ENCODE measurements at places on chromosomes 3 and 15. TPM values are rescaled to one million over a fixed set of nuclear protein-coding genes. Genes with fewer than 3 reads are reported as not detected.

DNA sequence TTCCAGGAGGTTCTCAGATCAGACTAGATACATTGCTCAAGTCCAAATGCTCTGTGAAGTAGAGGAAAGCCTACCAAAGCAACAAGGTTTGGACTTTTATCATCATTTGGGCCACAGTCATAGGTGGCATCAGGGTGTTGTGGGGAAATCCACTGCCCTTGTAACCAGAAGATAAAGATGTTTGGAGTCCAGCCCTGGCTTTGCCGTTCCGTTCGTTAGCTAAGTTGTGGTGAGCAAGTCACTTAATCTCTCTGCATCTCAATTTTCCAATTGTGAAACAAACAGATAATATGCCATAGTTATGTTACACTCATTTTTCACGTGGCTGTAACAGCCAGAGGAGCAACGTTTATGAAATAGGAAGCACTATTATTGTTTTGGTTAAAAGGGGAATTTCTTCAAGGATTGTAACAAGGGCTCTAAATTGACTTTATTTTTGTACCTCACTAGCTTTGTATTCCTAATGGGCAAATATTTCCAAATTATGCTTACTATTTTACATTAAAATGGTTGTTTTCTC, 125.6 kb downstream of the CD47 start:
- H3K27ac ChIP-seq = no peak overlapping the region
- H3K4me3 ChIP-seq = no peak overlapping the region
- no peak for DNase-seq

GRCh38 chr15:47750740-47751262, 33.5 kb downstream of the SEMA6D start:
- H3K4me1 ChIP-seq = peaks cover 14% of the 10 kb centered on the region
- H3K27ac ChIP-seq = no peak overlapping the region
- no peak for DNase-seq
- H3K4me3 ChIP-seq = no peak overlapping the region

- no peak overlapping the region for H3K4me3 ChIP-seq
- no peaks in the 10 kb centered on the region for H3K4me1 ChIP-seq
- no peaks in the 10 kb centered on the region for H3K36me3 ChIP-seq
- peaks cover 12% of the 10 kb centered on the region for H3K27me3 ChIP-seq
- peak; percentile 83 for DNase-seq
These were observed 27.4 kb upstream of the CD47 start for GRCh38 chr3:108118038-108118768.

DNA sequence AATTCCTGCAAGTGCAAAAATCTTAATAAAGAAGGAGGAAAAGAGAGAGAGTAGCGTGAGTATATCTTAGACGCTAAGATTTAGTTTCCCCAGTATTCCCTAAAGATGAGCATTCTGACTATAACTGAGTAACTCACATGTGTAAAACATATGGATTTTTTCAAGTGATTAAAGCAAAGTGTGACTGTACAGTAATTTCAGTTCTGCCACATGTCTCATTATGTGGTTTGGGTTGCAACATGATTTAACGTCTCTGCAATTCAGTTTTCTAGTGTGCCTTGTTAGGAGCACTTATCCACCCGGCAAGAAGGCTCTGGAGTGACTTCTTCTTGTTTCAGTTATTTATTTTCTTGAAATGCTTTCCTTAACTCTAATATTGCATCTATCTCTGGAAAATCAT, 514.1 kb downstream of the ROBO1 start:
- no peaks in the 10 kb centered on the region for H3K27me3 ChIP-seq
- no peaks in the 10 kb centered on the region for H3K36me3 ChIP-seq
- H3K27ac ChIP-seq = no peak overlapping the region
- H3K4me3 ChIP-seq = no peak overlapping the region
- no peaks in the 10 kb centered on the region for H3K4me1 ChIP-seq

DNA sequence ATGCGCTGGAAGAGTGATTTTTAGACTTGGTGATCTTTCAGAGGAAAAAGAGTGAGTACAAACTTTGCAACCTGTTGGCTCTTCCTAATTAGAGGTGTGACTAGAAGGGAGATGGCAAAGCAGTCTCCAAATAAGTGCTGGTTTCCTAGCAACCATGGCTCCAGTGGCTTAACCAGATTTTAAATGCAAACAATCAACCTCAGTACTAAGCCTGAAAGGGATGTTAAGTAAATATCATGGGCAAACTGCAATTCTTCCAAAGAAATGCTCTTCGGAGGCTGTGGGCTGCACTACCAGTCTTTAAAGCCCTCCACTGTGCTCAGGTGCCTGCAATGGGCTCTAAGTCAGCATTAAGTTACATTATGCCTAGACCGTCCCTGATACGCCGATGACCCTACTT, 678.1 kb upstream of the CCDC54 start:
- DNase-seq = peak; percentile 1
- no peak overlapping the region for H3K27ac ChIP-seq
- peaks cover 7% of the 10 kb centered on the region for H3K36me3 ChIP-seq
- H3K4me3 ChIP-seq = no peak overlapping the region
- H3K4me1 ChIP-seq = peaks cover 5% of the 10 kb centered on the region
- no peaks in the 10 kb centered on the region for H3K27me3 ChIP-seq

DNA sequence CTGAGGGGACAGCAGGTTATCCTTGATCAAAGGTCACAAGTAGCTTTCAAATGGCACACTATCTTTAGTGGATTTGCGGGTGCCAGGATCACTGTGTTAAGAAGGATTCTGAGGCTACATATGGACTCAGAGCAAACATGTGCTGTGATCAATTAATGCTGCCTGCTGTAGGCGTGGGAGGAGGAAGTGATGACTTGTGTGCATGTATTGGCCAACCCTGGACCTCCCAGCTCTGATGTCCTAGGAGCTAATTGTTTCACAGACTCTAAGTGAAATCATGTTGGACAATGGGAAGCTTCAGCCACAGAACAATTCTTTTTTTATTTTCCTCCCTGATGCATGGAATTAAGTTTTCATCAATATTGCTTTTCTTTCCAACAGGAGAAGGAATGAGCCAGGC, 24.4 kb downstream of the FAH start:
- H3K36me3 ChIP-seq = peaks cover 31% of the 10 kb centered on the region
- H3K27ac ChIP-seq = no peak overlapping the region
- no peak overlapping the region for H3K4me3 ChIP-seq
- no peak for DNase-seq
- no peaks in the 10 kb centered on the region for H3K27me3 ChIP-seq

DNA sequence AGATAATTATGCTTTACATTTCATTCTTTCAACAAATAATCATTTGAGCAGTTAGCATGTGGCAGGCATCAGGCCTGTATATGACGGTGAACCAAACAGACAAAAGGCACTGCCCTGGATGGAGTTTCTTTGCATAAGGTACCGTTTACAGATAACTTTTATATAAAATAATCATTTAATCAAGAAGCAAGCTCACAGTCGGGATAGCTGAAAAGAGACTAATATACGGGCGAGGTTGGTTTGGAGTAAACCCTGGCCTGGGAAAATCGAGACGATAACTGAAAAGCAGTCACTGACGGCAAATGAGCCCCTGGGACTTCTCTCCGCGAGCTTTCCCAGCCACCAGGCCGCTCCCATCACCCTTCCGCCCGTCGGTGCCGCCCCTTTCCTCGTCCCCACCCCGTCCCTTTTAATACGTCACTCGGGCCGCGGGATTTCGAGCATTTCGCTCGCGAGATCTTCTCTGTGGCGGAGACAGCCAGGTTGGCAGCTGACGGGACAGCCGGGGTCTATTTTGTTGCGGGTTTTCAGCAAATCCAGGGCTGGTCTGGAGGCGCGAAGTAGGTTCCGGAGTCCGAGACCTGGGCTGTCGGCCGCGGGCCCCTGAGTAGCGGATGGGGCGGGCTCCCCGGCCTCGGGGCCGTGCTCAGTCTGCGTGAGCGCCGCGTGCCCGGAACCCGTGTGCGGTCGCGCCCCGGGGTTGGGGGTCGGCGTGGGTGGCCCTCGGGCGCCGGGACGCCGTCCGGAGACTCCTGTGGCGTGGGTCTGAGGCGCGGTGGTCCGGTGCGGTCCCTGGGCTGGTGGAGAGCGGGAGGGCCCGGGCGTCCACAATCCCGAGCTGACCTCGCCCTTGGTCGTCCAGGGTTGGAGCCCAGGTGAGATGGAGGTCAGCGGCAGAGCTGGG, at the start of gene NMD3:
NMD3 (plus strand) TSS at position 462 of the 904 bp plus-strand sequence. CDS start 703 bp downstream, outside the sequence.
- no peaks in the 10 kb centered on the region for H3K27me3 ChIP-seq
- peak within 1 kb of the TSS; percentile 90 for H3K27ac ChIP-seq
- DNase-seq = peak; percentile 97
- H3K36me3 ChIP-seq = peaks cover 10% of the 10 kb centered on the region

GRCh38 chr3:112605285-112605684, 35.7 kb downstream of the CCDC80 start:
- no peak overlapping the region for H3K4me3 ChIP-seq
- H3K36me3 ChIP-seq = peaks cover 83% of the 10 kb centered on the region
- DNase-seq = peak; percentile 92
- H3K27ac ChIP-seq = peak overlapping the region; percentile 97

GRCh38 chr3:32285891-32286290, 47.4 kb downstream of the CMTM8 start:
- H3K27me3 ChIP-seq = no peaks in the 10 kb centered on the region
- H3K4me3 ChIP-seq = no peak overlapping the region
- H3K27ac ChIP-seq = no peak overlapping the region
- no peaks in the 10 kb centered on the region for H3K36me3 ChIP-seq
- no peak for DNase-seq
- no peaks in the 10 kb centered on the region for H3K4me1 ChIP-seq

- peak; percentile 52 for DNase-seq
- H3K4me3 ChIP-seq = no peak overlapping the region
- H3K27me3 ChIP-seq = no peaks in the 10 kb centered on the region
- H3K4me1 ChIP-seq = peaks cover 10% of the 10 kb centered on the region
- no peak overlapping the region for H3K27ac ChIP-seq
- peaks cover 17% of the 10 kb centered on the region for H3K36me3 ChIP-seq
These were observed 54.1 kb downstream of the PLXNA1 start for GRCh38 chr3:127037021-127037400.

- DNase-seq = no peak
- H3K4me1 ChIP-seq = peaks cover 4% of the 10 kb centered on the region
- no peak overlapping the region for H3K27ac ChIP-seq
- H3K36me3 ChIP-seq = no peaks in the 10 kb centered on the region
- no peak overlapping the region for H3K4me3 ChIP-seq
These were observed 2.0 kb downstream of the DISP2 start for GRCh38 chr15:40360015-40360414.

DNA sequence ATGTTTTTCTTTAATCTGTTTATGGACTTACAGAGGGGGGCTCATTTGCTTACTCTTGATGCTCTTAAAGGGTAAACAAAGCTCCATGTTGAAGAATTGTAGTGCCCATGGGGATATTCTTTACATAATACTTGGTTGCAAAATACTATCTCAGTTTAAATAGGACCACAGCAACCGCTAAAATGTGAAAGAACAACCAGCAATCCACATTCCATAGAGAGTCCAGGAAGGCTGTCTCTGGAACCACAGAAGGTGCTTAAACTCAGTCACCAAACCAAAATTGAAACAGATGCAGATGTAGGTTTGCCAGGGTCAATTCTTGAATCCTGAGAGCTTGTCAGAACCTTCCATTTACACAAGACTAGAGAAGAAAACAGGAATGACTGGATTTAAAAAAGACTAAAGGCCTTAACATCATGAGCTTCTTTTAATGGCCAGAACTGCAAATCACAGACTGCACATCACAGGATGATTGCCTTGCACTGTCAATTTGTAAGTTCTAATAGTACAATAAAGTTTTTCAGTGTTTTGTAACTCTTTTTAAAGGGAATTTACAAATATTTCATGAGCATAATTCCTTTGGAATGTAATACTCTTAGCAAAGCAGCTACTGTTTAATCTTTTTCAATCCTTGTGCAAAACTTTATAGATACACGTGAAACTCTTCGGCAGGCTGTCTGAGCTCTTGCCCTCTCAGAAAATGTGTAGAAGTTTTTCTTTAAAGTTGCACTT, 661.6 kb downstream of the SI start:
- H3K36me3 ChIP-seq = no peaks in the 10 kb centered on the region
- no peaks in the 10 kb centered on the region for H3K4me1 ChIP-seq
- DNase-seq = no peak
- no peak overlapping the region for H3K27ac ChIP-seq
- H3K4me3 ChIP-seq = no peak overlapping the region

DNA sequence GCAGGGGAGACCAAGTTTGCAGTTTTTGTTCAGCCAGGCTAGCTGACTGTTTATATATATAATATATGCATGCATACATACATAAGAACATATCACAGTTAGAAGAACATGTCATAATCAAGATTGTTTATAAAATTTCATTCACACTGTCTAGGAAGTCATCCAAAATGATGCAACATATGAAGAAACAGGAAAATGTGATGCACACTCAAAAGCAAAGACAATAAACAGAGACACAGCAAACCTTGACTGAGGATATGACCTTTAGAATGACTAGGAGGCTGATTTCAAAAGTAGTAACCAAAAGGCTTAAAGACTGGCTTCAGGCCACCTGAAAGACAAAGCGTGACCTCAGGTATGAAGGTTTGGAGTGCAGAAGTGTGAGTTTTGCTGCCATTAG, 166.2 kb upstream of the NDN start:
- H3K4me3 ChIP-seq = no peak overlapping the region
- H3K27me3 ChIP-seq = no peaks in the 10 kb centered on the region
- H3K27ac ChIP-seq = no peak overlapping the region
- no peaks in the 10 kb centered on the region for H3K36me3 ChIP-seq

DNA sequence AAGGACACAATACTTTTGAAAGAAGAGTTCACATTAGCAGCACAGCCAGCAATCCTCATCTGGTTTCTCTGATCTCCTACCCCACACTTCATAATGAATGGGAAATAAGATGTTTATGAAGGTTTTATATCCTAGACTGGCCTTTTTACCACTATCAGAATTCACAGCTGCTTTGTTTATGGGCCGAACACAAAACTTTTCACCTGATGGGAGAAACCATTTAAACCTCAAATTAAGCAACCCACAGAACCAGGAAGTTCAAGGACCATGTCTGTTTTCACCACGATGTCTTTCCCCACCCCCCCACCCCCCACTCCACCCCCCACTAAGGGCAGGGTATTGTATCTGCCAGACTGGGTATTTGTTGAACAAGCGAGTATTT, 11.3 kb upstream of the SETD5 start:
- no peak overlapping the region for H3K27ac ChIP-seq
- H3K27me3 ChIP-seq = no peaks in the 10 kb centered on the region
- H3K4me1 ChIP-seq = peaks cover 3% of the 10 kb centered on the region
- DNase-seq = no peak
- peaks cover 84% of the 10 kb centered on the region for H3K36me3 ChIP-seq
- no peak overlapping the region for H3K4me3 ChIP-seq

- H3K27ac ChIP-seq = no peak overlapping the region
- no peaks in the 10 kb centered on the region for H3K27me3 ChIP-seq
- no peak overlapping the region for H3K4me3 ChIP-seq
- H3K36me3 ChIP-seq = no peaks in the 10 kb centered on the region
These were observed 470.8 kb downstream of the SOX2 start for GRCh38 chr3:182182531-182182968.

GRCh38 chr3:142888481-142889211, at the start of gene PCOLCE2:
Gene PCOLCE2, minus strand, starts transcription at chr3:142889083. Its CDS starts 187 bp downstream, at chr3:142888896.
- peaks cover 21% of the 10 kb centered on the region for H3K4me1 ChIP-seq
- peak; percentile 88 for DNase-seq
- no peaks in the 10 kb centered on the region for H3K27me3 ChIP-seq
- peak within 1 kb of the TSS; percentile 80 for H3K4me3 ChIP-seq
- H3K36me3 ChIP-seq = no peaks in the 10 kb centered on the region

The NEIL1 gene
- 5.0 TPM for total RNA-seq

The SLC28A1 gene
- total RNA-seq = not detected

The EIF4E3 gene
- total RNA-seq = 3.5 TPM

The SNX4 gene
- total RNA-seq = 36.2 TPM

The CADM2 gene
- total RNA-seq = 0.29 TPM

The ATP8B4 gene
- total RNA-seq = 1.1 TPM

The IMPG2 gene
- total RNA-seq = 0.36 TPM
